ENCODE measurements at places on chromosomes 13 and 19.

DNA sequence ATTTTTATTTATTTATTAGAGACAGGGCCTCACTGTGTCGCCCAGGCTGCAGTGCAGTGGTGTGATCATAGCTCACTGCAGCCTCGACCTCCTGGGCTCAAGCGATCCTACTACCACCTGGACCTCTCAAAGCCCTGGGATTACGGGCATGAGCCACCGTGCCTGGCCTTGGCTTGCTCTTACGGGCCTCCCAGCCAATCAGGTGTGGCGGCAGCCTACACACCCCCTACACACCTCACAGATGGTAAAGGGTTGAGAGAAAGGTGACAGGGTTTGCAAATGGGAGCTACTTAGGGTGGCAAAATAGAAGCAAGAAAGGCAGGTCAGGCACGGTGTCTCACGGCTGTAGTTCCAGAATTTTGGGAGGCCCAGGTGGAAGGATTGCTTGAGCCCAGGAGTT lies 1.0 kb upstream of the ZBTB32 start:
- DNase-seq = no peak

DNA sequence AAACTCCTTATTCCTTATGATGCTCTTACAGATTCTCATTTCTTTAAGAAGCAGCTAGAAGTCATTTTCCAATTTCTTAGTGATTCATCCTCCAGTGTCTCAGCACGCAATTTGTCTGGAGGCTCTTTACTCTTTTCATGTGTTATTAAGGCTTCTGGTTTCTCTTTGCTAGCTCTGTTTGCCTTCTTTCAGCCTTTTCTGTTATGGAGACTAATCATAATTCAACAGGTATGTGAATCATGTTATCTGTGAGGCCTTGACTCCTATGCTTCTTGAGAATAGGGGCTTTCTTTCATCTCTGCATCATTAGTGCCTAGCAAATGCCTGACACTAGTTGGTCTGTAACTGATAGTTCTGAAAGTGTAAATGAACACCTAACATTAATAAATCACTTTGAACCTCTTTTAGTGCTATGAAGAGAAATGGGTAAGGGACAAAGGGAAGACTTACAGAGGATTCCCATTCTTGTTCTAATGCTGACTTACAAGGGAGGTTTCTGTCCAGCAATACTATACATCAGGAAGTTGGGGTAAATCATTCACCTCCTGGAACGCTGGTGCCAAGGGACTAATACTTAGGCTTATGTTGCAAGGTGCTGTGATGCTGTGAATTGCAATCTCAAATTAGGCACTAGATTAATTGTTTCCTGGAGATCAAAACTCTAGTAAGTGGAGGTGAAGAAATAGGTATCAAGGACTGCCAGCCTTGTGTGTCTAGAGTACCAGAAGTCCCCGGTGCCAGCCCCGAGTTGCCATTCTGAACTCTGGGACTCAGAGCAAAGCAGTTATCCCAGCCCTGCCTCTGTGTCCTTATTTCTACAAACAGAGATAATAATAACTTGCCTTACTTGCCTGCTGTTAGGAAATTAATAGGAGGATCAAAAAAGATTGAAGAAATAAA lies 265.6 kb downstream of the DCLK1 start:
- DNase-seq = no peak

- no peak for DNase-seq
These were observed 48.4 kb downstream of the AKAP11 start for GRCh38 chr13:42320375-42320787.

DNA sequence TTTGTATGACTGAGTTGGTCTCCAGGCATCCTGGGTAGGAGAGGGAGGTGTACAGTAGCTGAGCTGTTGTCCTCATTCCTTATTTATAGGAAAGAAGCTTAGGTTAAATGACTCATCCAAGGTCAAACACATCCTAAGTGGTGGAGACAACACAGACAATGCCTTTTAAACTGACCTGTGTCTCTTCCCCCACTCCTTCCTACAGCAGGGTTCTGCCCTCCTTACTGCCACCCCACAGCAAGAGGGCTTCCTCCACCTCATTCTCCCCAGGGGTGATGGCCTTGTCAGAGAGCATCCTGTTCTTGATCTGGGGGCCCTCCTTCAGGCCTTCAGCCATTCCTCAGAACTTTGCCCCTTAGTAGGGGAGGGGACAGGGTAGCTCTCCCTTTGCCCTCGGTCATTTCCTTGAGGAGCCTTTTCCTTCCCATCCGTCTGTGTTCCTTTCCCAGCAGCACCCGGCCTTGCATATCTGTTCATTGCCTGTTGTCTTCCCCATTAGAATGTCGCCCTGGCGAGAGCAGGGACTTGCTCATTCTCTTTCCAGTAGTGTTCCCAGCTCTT lies 48.2 kb upstream of the GPI start:
- DNase-seq = no peak

DNA sequence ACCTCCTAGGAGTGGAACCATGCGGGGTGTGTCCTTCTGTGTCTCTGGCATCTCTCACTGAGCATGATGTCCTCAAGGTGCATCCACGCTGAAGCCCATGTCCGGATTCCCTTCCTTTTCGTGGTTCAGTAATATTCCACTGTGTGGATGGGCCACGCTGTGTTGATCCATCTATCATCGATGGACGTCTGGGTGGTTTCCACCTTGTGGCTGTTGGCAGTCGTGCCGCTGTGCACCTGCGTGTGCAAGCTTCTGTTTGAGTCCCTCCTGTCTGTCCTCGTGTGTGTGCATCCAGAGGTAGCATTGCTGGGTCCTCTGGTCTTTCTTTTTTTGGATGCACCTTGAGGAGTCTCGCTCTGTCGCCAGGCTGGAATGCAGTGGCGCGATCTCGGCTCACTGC lies 11.2 kb upstream of the GNA15 start:
- DNase-seq = no peak

- DNase-seq = peak; percentile 42
These were observed 51.3 kb downstream of the WDR87 start for GRCh38 chr19:37855098-37855497.

- DNase-seq = no peak
These were observed 89.9 kb upstream of the STARD13 start for GRCh38 chr13:33375421-33375820.

- no peak for DNase-seq
These were observed 205.5 kb upstream of the SOX21 start for GRCh38 chr13:94917824-94918223.

- no peak for DNase-seq
These were observed 10.6 kb downstream of the BCKDHA start for GRCh38 chr19:41408256-41408655.

GRCh38 chr13:68417801-68418200 lies 1187.7 kb upstream of the PCDH9 start:
- no peak for DNase-seq

DNA sequence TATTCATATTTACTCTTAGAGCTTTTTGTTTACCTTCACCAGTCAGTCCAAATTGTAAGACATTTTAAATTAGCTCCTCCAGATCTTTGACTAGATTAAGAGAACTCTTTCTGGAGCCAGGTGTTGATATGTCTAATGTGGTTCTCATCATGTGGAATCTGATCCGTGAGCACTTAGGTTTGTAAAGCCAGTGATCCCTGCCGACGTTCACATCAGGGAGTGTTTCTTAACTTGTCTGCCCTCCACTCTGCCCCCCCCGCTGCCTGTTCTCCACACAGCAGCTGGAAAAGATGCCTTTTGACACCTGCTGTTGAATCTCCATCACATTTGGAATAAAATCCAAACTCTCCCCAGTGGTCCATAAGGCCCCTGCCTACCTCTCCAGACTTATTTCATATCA lies 17.7 kb downstream of the METTL21C start:
- no peak for DNase-seq

GRCh38 chr13:31923134-31923763 lies 108.3 kb upstream of the FRY start:
- no peak for DNase-seq
